Urothelium cell line (cell line): ENCODE measurements at places on chromosomes 7 and 10.

- DNase-seq, result no peak
These were observed 20.7 kb downstream of the TSPAN13 start for GRCh38 chr7:16774294-16774693.

DNA sequence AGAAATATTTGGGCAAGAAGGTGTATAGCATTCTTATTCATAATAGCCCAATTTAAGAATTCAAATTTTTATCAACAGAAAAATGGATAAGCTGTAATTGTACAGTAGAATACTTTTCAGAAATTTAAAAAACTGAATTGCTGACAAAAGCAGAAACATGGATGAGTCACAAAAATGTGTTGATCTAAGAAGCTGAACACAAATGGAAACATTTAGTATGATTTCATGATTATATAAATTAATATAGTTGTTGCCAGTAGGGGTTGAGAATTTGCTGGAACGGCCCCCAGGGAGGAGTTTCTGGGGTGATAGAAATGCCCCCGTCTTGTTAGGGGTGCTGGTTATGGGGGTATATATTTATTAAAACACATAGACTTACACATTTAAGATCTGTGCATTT, 179.1 kb downstream of the KLF6 start:
- no peak for DNase-seq

GRCh38 chr10:77226853-77227565, 410.6 kb downstream of the KCNMA1 start:
- no peak for DNase-seq

DNA sequence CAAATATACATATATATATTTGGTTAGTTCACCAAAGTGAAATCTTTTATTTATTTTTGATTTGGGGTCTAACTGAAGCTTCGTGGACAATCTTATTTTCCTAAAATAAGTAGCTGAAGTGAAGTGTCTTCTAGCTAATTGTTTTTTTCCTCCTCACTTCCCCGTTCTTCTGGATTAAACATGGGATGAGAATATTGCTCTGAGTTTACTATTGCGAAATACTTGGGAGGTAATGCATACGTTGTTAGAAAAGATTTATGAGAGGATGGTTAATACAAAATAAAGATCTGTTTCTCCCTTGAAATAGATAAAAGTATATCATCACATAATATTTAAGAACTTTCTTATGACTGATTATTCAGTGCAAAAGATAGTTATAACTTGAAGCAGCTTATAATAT, 228.3 kb upstream of the TPK1 start:
- no peak for DNase-seq

GRCh38 chr7:124322561-124322960, 289.7 kb upstream of the TMEM229A start:
- no peak for DNase-seq

DNA sequence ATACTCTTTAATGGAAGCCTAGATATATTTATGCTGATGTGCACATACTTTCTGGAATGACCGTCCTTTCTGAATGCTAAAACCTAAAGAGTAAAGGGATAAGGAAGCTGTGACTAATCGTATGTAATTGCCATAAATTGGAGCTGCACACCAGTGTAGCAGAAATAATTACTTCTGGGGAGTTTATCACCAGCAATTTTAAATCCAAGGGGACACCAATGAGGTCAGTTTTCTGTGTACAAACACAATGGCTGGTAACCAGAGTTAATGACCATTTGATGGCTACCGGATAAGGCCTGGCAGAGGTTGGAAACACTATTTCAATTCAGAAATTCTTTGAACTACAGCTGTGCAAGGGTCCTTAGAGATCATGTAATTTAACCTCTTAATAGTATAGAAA, 670.1 kb downstream of the REEP3 start:
- no peak for DNase-seq

DNA sequence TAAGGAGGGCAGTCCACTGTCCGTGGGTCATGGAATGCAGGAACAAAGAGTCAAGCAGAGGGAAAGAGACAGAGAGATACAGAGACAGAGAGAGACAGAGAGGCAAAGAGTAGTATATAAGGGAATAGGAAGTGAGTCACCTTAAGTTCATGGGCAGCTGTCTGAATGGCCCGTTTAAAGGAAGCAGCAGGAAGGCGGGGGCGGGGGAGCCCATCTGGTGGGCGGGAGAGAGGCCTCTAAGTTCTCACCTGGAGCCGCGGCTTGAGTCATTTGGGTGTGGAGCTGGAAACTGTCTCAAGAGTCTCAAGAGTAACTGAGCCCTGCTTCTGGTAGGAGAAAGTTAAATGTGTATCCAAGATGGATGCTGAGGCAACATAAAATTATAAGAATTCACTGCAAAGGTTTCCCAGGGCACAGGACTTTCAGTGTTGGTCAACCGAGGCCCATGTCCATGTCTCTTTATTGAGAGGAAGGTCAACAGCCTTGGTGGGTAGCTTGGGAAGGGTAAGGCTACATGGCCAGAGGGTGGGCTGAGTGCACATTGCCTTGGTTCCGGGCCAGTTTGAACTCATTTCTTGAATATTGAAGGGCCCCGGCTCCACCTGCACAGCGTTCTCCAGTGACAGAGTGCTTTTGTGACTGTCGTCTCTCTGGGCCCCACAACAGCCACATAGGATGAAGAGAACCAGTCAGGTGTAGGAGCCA, 85.5 kb upstream of the CACUL1 start:
- peak; percentile 57 for DNase-seq

GRCh38 chr7:123270570-123270969, 70.8 kb upstream of the SLC13A1 start:
- DNase-seq, result no peak

GRCh38 chr10:22434521-22434920, 89.2 kb downstream of the SPAG6 start:
- DNase-seq, result no peak

- no peak for DNase-seq
These were observed 233.6 kb downstream of the GLRX3 start for GRCh38 chr10:130369645-130370381.

DNA sequence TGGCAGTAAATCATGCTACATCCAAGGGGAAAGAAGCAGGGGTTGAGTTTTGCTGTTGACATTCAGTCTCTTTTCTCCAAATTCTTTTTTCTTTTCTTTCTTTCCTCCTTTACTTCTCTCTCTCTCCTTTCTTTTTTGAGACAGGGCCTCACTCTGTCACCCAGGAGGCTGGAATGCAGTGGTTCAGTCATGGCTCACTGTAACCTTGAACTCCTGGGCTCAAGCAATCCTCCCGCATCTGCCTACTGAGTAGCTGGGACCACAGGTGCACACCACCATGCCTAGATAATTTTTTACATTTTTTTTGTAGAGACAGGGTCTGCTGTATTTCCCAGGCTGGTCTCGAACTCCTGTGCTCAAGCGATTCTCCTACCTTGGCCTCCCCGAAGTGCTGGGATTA, 35.2 kb downstream of the SBDS start:
- DNase-seq, result no peak

GRCh38 chr7:15686957-15687545, 568 bp upstream of the MEOX2 start:
- no peak for DNase-seq

DNA sequence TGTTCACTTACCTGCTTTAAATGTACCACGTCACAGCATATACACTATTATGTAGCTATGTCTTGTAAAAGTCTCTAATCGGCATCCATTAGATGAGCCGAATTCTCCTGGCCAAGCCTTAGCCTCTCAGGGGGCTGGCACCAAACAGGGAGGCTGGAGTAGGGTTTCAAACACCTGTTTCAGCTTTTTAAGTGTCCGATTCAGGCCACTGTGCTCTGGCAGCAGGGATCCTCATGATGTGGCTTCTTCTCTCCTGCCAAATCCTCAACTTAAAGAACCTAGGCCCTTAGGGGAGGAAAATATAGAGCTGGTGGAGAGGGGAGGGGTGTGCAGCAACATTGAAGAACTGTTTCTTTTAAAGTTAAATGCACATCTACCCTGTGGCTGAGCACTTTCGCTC, 68.5 kb upstream of the NFKB2 start:
- no peak for DNase-seq

DNA sequence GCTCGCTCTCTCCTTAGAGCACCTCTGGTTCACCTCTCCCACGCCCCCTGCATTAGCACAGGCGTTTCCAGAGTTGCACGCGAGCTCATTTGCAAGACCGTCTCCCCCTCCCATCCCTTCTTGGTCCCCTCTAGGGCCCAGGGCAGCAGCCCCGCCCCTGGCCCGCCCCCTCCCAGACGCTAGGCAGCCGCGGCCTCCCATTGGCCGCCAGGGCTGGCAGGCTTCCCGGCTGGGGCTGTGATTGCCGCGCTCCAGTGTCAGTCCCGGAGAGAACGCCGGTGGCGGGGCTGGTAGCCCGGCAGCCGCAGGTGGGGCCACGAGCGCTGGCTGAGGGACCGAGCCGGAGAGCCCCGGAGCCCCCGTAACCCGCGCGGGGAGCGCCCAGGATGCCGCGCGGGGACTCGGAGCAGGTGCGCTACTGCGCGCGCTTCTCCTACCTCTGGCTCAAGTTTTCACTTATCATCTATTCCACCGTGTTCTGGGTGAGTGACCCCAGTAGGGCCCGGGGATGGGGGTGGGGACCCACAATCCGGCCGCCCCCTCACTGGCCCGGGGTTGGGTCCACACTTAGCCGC, at the start of gene TSPAN15:
Gene TSPAN15 (plus strand): TSS at position 257 of the 575 bp plus-strand sequence. CDS start 130 bp downstream, at position 387.
- no peak for DNase-seq

DNA sequence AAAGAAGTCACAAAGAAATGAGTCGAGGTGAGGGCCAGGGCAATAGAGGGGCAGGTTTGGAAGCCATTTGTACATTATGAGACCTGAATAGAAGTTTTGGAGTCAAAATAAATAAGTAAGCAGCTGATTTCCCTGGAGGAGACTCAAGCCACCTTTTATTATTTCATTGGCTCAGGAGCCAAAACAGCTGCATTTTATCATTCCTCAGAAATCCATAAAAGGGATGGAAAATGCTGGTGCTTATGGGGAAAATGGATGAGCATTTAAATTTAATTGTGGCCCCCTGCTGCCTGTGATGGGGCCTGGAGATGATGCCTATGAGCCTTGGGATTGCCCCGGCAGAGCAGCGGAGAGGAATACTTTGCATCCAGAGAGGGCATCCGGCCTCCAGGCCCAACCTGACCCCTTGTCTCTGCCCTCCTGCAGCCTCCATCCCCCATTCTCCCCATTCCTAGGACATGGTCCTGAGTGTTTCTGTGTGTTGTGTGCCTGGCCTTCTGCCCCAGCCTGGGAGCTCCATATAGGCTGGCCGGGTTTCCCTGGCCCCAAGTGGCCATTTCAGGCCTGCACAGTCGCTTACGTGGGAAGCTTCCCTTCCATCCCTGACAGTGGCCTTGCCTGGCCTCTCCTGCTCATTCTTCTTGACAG, 296.8 kb upstream of the ZMIZ1 start:
- DNase-seq, result no peak

- no peak for DNase-seq
These were observed 150.0 kb upstream of the PRR15 start for GRCh38 chr7:29413626-29414136.

- no peak for DNase-seq
These were observed 40.8 kb downstream of the PAPOLB start for GRCh38 chr7:4820967-4821471.

- no peak for DNase-seq
These were observed 39.6 kb upstream of the ANK3 start for GRCh38 chr10:60429084-60429849.

DNA sequence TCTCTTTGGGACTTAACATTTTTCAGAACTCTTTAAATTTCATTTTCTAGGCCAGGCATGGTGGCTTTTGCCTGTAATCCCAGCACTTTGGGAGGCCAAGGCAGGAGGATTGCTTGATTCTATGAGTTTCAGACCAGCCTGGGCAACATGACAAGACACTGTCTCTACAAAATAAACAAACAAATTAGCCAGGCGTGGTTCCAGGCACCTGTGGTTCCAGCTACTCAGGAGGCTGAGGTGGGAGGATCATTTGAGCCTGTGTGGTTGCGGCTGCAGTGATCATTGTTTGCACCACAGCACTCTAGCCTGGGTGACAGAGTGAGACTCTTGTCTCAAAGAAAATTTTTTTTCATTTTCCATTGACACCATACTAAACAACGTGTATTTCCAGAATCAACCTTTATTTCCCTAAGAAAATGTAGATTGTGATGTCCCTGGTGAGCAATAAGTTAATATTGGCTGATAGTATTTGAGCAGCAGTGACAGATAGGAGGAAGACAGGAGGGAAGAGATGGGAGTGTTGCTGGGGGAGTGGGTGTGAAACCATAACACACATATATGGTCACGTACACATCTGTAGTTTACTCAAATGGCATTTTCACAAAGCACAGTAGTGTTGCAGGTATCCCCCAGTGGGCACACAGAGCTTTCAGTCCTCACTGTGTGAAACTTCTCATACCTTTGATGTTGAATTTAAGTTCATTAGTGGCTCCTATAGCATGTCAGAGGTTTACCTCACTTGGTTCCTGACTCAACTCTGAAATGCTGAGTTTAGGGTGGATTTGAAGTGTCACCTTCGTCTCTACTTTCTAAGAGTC, 205.6 kb downstream of the AUTS2 start:
- DNase-seq, result no peak

DNA sequence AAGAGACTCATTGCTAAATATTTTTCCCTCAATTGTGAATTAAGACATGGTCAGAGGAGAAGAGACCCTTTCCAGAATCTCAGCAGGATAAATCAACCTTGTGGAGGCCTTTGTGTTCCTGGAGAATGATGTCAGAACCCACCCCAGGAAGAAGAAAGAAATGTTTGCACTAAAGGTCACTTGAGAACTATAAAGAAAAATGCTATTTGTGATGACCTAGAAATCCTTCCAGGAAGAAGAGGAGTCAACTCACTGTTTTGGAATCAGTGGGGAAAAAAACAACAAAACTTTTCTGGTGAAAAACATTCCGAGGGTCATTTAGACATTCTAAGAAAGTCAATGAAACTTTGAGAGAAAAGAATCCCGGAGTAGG, 129.1 kb upstream of the ANKRD1 start:
- DNase-seq, result no peak

DNA sequence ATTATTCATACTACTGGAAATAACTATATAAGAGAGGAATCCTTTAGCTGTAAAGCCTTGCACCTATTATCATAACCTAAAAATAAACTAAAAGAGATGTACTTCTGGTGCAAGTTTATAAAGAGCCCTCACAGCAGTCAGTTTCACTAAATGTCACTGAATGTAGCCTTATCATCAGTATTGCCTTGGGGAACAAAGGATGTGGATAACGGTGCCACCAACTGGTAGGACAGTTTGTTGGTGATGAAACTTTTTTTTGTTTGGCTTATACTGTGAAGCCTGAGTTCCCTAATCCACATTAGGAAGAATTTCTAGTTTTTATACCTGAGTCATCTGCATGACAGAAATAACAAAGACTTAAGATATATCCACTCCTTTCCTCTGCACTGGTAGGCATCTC, 117.9 kb upstream of the COL1A2 start:
- DNase-seq, result peak; percentile 37
